ENCODE measurements at places on chromosomes 4 and X.

DNA sequence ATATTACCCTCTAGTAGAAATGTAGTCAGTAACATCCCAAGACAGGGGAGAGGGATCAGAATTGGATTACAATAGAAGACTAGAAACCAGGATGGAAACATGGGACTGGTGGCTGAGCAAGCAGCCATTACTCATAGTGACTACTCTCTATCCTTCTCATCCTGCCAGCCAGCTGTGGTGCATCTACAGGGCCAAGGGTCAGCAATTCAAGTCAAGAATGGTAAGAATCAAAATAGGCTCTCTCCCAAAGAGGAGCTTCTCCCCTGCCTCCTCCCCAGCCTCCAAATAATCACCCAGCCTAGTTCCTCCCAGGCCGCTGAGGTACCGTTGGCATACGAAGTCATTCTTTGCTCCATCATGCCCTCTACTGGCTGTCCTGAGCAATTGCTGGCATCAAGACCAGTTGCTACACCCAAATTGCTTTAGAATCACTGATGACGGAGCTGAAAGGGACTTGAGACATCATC, 19.4 kb downstream of the AWAT2 start:
- peak; percentile 65 for DNase-seq

DNA sequence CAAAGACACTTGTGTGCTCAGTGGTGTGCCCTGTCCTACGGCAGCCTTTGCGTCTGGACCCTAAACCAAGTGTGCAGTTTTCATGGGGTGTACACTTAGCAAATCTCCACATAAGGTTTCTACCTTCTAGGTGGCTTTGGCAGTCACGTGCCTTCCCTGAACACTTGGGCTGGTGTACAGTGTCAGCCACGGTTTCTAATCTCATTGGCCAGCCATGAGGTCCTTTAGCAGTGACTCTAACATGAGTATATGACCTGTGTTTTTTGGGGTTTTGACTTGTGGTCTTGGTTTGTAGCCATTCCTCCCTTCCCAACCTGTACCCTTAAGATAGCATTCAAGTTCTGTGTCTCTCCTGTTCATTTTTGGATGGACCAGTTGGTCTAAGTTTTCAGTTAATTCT, 76.3 kb downstream of the PTTG2 start:
- DNase-seq, result no peak

- no peak for DNase-seq
Observed at GRCh38 chr4:84529169-84529751, 30.2 kb upstream of the NKX6-1 start.

- DNase-seq, result no peak
Observed at GRCh38 chr4:176191974-176192373, 3.4 kb downstream of the SPATA4 start.

GRCh38 chr4:1469043-1469442, 62.8 kb upstream of the NKX1-1 start:
- DNase-seq, result no peak

GRCh38 chrX:110086916-110087484, 84.1 kb downstream of the TMEM164 start:
- no peak for DNase-seq

- no peak for DNase-seq
Observed at GRCh38 chrX:47143894-47144625, 442 bp downstream of the NDUFB11 start.

GRCh38 chr4:3346146-3346545, 53.3 kb downstream of the RGS12 start:
- DNase-seq, result peak; percentile 52

DNA sequence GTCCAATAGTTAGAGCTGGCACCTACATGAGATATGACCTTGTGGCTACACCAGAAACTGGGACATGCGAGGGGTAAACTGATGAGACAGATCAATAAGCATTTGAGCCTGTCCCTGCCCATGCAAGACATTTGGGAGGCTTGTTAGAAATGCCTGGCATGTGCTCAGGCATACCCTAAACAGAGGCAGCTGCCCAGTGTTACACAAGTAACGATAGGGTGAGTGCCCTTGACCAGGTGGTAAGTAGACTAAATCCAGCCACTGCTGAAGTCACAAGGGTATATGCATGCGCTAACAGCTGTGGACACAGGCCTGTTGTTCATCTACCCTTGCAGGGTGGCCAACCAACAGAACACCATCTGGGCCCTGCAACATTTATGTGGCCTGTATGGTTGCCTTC, 56.1 kb upstream of the CCDC149 start:
- no peak for DNase-seq

DNA sequence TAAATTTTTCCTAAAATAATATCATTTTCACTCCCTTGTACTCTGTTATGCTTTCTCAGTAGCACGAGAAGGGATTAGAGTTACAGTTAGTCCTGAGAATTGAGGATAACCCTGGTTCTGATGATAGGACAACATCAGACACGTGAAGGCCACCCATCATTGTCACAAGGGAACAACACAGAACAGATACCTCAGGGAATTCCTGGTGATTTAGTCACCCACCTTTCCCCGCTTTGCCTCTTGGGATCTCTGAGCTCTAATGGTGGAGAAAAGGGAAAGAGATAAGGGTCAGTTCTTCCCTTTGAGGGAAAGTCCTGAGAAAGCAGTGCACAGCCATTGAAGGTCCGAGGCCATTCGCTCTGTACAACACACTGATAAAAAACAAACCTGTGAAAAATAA, 112.3 kb upstream of the GALNT7 start:
- DNase-seq, result no peak

DNA sequence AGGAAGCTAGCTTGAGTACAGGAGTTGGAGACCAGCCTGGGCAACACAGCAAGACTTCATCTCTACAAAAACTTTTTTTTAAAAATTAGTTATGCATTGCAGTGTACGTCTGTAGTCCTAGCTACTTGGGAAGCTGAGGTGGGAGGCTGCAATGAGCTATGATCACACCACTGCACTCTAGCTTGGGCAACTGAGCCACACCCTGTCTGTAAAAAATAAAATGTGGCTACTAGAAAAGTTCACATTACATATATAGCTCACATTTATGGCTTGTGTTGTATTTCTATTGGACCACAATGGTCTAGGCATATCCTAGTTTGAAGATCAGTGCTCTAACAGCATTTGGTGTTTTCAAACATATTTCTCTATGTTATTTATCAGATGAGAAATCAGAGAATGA, 11.8 kb upstream of the CPEB2 start:
- no peak for DNase-seq

GRCh38 chrX:153926552-153926857, 441 bp upstream of the ARHGAP4 start:
- DNase-seq, result no peak

DNA sequence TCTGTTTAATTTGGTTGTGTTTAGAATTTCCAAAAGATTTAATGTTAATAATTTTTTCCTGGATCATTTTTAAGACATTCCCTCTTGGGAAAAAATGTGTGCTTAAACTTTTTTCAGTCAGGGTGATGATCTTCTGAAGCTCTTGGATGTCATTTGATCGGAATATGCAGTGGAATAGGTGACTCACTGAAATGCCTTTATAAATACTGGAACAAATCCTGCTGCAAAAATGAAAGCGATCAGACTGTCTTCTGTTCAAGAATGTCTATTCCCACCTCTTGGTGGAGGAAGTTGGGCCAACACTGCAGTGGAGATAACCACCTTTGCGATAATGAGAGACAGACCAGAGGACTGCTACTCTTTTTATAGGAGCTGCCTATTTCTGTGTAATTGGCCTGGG, 46.7 kb downstream of the LARP1B start:
- no peak for DNase-seq

GRCh38 chrX:41619221-41619620, 69.6 kb upstream of the GPR34 start:
- no peak for DNase-seq

GRCh38 chrX:131907488-131908314, 115.4 kb upstream of the STK26 start:
- DNase-seq, result no peak

DNA sequence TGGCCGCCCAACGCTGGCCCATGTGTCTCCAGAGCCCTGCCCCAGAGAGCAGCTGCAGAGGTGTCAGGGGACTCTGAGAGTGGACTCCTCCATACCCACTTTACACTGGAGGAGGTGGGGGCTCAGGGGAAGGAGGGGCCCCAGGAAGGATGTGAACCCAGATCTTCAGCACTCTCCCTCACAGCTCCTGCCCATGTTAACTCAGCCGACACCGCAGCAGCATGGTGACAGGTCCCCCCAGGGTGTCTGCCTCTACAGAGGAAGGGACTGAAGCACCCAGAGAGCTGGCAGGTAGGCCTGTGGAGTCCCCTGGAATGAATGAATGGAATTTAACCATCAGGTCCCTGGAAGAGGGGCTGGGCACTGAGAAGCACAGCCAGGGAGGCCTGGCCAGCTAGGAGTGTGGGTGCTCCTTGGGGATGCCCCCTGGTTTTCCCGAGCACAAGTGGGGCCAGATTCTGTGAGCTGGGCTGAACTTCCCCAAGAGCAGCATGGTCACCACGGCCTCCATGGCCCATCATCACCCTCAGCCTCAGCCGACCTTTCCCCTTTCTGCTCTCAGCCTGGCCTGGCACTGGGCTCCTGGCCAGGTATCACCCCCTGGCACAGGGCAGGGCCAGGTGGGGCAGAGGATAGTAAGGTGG, 21.9 kb downstream of the SH3BP2 start:
- DNase-seq, result no peak

DNA sequence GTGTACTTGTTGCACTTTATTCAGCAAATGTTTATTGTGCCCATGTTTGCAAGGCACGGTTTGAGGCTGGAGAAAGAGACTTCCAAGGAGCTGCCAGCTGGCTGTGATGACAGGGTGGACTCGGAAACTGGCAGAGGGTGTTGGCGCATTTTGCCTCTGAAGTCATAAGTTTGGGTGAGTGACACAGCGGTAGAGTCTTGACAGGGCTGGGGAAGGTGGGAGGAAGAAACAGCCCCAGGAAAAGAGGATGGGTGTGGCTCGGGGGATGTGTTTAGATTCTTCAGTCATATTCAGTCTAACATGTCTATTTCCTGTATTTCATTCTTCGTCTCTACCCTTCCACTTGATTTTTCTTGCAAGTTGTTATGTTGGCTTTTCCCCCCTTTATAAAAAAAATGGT, 77.0 kb upstream of the STOX2 start:
- no peak for DNase-seq

- DNase-seq, result no peak
Observed at GRCh38 chrX:115912372-115912897, 258.1 kb upstream of the AGTR2 start.

- no peak for DNase-seq
Observed at GRCh38 chr4:1030559-1030958, 19.1 kb downstream of the FGFRL1 start.

DNA sequence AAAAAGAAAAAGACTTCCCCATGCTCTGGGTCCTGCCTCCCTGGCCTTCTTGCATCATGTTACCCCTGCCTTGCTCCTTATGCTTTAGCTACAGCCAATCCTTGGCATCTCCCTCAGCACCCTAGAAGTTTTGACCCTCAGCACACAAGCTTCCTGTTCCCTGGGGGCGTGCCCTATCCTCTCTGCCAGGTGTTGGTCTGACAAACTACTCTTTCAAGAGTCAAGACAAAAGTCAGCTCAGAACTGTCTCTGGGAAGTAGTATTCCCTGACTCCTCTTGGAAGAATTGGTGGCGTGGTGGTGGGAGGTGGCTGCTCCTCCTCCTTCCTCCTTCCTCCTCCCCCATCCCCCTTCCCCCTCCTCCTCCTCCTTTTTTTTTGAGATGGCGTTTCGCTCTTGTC, 41.0 kb downstream of the PRPS1 start:
- DNase-seq, result no peak

- DNase-seq, result no peak
Observed at GRCh38 chr4:107312366-107312765, 276.3 kb upstream of the DKK2 start.

GRCh38 chrX:140917354-140918115, 84.9 kb upstream of the SPANXB1 start:
- no peak for DNase-seq

DNA sequence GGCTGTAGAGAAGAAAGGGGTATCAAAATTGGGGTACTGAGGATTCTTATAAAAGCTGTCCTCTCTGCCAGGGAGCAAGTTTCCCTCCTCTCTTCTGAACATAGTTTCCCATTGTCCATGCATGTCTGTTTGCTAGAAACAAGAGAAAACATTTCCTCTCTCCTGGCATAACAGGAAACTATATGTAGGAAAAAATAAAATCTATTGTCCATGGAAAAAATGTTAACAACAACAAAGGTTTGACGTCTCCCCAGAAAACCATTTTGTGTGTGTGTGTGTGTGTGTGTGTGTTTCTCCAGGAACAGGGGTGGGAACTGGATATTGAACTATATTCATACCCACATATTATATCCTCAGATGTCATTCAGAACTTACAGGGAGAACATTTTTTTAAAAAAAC, 107.2 kb downstream of the GASK1B start:
- DNase-seq, result no peak

GRCh38 chrX:130539721-130540321, 138.0 kb downstream of the RBMX2 start:
- DNase-seq, result peak; percentile 59

DNA sequence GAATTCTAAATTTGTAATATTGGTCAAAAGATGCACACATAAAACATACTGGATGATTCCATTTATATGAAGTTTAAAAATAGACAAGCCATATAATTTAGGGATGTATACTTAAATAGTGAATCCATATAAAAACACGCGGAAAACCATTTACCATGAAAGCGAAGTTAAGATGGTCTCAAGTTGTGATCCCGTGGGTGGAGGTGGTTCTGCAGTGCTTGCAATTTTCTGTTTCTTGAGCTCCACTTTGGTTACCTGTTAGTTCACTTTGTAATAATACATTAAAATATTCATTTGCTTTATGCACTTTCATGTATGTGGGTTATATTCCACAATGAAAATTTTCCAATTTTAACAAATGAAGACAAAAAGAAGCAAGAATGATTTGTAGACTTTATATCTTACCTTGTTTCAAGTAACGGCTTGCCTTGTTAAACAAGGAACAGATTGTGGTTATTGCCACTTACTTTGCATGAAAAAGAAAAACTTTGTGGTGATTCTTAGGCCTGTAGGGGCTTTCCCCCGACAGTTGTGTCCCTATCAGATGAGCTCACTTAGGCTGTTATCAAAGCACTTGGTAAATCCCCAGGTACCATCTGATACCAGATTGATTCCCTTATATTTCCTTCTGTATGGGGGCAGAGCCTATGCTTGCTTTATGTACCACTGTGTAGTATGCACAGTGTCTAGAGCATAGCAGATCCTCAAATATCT, 12.2 kb downstream of the UCP1 start:
- DNase-seq, result no peak

DNA sequence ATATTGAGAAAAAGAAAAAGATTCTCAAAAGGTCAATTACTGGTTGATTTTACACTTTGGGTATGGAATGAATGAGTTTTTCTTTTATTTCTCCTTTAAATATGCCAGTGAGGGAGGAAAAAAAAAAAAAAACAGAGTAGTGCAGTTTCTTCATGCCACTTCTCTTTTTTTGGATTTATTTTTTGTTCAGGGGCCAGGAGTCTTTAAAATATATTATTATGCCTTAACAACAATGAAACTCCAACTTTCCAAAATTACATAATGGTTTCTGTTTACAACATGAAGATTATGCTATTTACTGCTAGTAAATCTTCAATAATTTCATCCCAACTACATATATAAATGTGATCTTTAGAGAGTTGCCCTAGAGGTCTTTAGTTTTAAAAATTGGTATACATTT, 31.9 kb downstream of the DTHD1 start:
- no peak for DNase-seq

Data from activated CD8-positive, alpha-beta memory T cell treated with anti-CD3 and anti-CD28 coated beads for 24 hours (primary cell).